ENCODE measurements at places on chromosomes 1 and 21.
A peak's percentile ranks its signal among the peaks of the same experiment; 100 is the strongest.

- ATAC-seq, result no peak
Observed at GRCh38 chr1:98468111-98468717, 193.3 kb upstream of the SNX7 start.

DNA sequence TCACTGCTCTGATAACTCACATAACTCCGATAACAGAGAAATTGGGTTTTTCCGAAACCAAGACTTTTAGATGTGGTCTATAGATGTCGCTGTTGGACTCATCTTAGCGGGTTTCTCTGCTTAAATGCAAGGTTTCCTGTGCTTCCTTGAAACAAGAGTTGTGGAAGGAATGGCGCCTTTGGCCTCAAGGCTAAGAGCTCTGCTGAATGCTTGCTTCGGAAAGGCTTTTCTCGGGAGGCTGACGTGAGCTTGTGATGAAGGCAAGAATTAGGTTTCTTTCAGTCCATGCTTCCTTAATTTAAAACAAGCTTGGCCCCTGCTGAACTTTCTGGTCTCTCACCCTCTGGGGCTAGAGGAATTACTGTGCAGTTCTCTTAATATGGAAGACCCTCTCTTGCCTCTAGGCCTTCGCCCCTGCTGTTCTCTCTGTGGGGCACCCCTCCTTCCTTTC is 113.5 kb downstream of the MAP3K21 start:
- no peak for ATAC-seq

DNA sequence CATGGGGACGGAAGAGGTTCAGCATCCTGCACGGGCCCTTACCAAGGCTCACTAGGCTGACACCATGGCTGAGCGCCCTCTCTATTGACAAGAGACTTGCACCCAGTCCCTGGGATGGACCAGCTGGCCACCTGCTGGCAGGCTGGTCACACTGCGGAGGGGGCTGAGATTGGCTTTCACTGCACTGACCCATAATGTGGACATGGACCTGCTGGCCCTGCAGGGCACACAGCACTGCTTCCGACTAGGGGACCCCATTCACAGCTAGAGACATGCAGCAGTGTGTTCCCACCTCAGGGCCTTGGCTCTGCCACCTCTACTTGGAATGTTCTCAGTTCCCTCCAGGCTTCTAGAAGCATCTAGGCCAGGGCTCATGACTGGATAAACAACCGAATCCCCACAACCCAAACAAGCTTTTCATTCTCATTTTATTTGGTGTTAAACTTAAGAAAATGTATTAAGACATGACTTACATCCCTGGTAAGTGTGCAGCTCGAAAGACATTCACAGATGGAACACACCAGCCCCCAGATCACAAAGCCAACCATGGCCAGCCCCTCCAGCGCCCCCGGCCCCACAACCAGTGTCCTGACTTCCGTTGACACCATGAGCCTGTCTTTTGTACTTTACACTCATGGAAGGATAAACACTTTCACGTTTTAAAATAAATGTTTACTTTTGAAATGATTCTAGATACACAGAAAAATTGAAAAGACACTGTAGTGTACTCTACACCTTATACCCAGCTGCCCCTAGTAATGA is 9.3 kb upstream of the SRARP start:
- peak; percentile 91 for ATAC-seq

- ATAC-seq, result no peak
Observed at GRCh38 chr1:204075139-204075521, 2.2 kb downstream of the SOX13 start.

DNA sequence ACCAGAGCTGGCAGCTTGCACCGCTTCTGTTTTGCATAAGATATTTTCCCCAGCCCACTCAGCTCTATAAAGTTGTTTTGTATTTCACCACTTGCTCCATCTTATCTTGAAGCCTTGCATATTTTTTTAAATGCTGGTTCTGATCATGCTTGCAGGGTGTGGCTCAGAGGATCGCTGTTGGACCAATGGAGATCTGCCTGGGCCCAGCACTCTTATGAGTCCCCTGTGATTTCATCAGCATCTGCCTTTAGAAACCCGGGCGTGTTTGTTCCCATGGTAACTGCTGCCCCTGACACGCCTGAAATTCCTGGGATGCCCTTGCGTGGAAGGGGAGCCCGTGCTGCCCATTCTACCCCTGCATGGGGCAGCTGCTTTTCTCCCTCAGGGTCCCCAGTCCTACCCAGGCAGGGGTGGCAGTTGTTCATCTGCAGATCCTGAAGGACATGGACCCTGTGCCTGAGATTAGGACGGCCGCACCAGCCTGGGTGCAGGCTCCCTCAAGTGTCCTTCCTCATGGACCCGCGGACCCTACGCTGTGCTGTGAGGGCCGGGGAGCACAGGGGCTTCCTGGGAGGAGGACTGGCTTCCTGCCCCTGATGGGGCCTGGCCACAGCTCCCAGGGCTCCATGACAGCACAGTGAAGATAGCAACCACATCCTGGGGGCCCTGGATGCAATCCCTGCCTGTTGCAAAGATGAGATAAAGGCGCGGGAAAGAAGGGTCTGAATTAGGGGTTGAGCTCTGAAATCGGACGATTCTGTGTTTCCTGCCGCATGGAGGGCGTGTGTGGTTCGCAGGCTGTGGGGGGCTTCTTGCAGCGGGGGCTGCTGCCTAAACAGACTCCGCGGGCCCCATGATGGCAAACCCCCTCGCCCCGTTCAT is 226.5 kb downstream of the SDCCAG8 start:
- ATAC-seq, result peak; percentile 34

- ATAC-seq, result no peak
Observed at GRCh38 chr21:14569868-14570267, 23.8 kb upstream of the SAMSN1 start.

GRCh38 chr1:31583995-31584868 is 7.9 kb downstream of the TINAGL1 start:
- ATAC-seq, result no peak

DNA sequence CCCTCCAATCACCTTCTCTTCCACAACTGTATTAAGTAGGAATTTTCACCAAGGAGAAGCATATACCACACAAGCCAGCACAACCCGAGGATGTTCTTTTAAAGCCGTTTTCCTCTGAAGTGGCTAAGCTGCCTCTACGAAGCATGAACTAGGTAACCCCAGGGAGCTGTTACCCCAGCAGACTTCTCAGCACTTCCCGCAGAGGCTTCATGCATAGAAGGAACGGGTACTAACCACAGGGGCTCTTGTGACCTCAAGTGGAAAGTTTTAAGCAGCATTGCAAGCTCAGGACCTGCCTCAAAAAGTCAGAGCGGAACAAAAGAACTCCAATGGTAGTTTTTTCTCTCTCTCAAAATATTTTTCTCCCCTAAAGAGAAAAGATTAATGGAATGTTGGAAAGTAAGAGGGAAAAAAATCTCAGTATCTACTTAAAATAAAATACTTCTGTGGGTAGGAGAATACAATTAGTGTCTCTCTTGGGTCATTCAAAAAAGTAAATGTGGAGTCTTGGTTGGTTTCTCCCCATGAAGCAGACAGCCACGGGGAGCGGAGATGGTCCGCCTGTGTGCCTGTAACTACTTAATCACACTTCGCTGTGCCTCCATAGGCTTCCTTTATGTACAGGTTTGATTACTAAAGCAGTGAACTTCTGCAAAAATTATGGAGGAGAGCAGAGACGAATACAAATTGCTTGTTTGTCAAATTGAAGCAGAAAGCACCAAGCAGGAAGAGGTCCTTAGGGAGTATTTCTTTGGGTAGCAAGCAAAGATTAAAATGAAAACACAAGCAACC is 40.9 kb downstream of the STX6 start:
- peak; percentile 79 for ATAC-seq

DNA sequence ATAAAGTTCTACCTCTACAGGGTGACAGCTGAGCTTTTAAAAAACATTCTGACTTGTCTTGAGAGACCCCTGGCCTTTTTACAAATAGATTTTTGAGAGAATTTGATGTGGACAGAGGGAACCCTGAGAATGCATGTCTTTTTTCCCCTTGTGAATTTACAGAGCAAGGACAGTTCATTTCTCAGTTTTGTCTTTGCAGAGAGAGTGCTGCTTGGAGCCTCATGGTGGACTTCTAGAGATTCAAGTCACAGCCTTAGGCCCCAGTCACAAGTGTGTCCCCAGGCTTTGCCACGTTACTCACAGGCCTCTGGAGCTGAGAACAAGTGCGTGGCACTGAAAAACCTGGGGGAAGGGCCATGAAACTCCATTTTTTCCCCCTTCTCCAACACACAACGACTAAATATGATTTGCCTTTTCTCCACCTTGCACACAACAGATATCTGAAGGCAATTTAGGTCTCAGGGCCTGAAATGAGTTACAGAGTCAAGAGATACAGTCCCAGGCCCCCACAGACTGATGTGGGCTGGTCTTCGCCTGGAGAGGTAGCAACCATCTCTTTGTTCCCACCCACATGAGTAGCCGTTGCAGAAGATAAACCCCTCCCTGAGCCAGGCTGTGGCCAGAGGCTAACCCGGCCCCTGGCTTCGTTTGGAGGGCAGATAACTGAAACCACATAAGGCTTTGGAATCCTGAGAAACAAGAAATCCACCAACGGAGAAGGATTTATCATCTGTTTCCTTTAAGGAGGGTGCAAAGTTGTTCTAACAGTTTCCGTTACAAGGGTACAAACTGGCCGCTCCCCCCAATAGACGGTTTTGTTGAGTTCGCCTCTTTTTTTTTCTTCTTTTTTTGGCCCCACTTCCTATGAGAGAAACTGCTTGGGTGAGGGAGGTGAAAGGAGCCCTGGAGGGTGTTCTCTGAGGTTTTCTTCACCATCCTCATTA is 1.0 kb upstream of the PIGV start:
- no peak for ATAC-seq

DNA sequence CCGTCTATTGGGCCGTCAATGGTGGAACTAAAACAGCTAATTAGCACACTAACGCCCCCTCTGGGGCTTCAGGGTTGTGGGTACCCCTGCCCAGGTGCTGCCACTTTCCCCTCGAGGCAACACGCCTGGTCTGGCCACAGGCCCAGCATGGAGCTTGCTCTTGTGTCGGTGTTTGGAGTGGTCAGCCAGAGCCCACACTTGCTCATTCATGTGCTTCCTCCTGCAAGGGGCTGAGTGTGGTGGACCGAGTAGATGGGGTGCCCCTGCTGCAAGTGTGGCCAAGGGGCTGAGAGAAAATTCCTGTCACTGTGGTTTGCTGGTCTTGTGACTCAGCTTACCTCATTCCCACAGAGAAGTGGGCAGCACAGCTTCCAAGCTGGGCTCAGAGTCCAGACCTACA is 25.7 kb downstream of the HTR6 start:
- ATAC-seq, result no peak

DNA sequence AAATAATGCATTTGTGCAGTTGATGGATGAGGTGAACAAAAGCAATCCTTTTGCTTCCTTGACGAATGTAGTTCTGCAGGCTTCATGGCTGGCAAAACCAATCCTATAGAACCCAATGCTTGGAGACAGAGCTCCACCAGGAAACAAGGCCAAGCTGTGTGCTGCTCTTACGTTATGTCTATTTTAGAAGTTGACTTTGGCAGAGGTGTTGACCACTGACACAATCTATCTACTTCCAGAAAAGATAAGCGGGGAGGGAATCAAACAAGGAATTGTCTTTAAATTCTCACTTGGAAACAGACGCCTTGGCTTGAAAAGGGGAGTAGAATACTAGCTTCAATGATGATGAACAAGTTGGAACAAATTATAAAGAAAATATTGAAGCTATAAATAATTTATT is 211.2 kb downstream of the SETD4 start:
- ATAC-seq, result no peak

DNA sequence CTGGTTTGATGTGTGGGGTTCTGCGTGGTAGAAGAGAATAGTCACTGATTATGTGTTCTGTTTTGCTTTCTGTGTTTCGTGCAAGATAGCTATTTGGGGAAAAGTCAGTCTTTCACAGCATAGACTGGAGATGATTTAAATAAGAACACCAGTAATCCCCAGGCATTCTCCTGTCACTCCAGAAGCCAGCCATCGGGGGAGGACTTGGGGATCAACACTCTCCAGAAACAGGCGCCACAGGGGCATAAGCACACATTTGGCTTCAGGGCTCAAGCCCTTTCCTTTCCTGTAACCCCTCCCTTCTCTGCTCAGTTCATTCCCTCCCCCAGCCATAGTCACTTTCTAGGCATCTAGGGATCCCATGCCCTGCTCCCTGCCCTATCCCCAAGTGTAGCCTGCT is 97.3 kb upstream of the BEND5 start:
- ATAC-seq, result no peak

DNA sequence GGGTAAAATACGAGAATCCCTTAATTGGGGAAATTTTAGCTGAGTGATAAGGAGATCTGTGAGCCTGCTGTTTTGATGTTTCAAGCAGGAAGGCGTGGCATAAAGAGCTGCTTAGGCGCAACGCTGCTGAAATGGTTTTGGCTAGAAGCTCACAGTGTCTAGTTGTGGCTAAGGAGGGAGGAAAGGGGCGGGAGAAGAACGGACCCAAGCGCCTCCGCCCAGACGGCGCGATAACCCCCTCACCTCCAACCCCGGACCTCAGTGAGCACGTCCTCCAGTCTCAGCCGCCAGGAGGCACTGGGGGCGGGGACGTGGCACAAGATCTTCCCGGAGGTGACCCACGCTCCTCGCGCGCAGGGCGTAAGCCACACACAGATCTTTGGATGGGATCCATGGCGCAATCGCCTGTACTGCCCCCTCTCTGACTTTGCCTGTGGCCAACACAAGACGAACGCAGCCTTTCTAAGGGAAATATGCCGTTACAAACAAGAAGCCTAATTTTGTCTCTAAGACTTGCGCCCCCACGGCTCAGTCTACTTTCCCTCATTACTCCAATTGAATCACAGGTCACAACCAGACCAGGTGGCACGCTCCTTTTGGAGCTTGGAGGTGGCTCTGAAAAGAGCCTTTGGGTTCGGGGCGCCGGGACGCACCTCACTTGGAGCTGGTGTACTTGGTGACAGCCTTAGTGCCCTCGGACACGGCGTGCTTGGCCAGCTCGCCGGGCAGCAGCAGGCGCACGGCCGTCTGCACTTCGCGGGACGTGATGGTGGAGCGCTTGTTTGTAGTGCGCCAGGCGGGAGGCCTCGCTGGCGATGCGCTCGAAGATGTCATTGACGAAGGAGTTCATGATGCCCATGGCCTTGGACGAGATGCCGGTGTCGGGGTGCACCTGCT is 23.4 kb upstream of the RNF187 start:
- ATAC-seq, result peak; percentile 81

GRCh38 chr1:117096951-117097408 is 24.6 kb downstream of the TRIM45 start:
- ATAC-seq, result no peak

DNA sequence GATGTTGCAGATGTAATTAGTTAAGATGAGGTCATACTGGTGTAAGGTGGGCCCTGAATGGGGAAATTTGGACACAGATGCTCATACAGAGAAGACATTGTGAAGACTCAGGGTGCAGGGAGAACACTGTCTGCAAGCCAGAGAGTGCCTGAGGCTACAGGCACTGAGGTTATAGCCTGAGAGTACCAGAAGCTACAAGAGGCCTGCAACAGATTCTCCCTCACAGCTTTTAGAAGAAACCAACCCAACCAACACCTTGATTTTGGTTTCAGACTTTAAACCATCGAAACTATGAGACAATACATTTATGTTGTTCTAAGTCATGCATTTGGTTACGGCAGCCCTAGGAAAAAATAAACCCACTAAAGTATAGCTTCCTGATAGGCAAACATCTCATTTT is 321.7 kb upstream of the USP25 start:
- peak; percentile 55 for ATAC-seq

GRCh38 chr1:42963378-42964043 is 4.8 kb upstream of the SLC2A1 start:
- ATAC-seq, result no peak

- peak; percentile 95 for ATAC-seq
Observed at GRCh38 chr1:21355956-21356355, 65.7 kb upstream of the ECE1 start.
